Substantia nigra (tissue), 51 donors: ENCODE measurements at places on chromosomes 5 and 9.

DNA sequence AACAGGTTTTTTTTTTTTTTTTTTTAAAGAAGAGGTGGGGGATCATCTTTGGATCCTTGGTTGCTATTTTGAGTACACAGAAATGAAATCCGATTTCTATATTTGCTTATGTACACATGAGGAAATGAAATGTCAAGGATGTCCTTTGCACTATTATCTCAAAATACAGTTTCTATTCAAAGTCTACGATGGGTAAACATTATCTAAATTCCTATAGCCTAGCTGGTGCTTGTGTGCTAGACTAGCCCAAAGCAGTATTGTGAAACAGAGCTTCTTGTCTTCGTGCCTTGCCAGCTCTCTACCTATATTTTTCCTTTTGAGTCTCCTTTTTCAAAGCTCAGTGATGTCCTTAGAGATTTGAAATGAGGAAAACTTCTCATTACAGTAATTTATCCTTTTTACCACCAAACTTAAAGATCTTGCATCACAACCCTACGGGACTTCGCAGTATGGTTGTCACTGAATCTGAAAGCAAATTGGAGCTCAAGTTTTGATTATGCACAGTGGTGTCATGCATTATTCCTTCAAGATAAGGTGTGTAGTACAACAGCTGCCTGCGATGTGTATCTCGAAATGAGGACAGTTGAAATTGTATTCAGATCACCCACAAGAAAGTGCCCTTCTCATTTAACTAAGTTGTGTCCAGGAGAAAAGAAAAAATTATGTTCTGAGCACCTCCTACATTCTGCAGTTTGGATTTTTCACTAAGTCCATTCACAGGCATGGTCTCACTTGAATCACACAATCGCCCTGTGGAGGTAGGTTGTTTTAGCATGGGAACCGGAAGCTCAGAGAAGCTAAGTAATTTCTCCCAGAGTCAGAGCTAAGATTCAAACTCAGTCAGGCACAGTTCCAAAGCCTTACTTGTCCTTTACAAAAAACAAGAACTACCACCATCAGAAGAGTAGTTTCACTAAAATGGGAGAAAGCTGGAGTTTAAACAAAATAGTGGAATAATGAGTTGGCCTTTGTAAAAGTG lies 379.0 kb downstream of the GLIS3 start:
- DNase-seq = no peak

- no peak for DNase-seq
These were observed 11.2 kb downstream of the CDHR2 start for GRCh38 chr5:176560364-176560763.

DNA sequence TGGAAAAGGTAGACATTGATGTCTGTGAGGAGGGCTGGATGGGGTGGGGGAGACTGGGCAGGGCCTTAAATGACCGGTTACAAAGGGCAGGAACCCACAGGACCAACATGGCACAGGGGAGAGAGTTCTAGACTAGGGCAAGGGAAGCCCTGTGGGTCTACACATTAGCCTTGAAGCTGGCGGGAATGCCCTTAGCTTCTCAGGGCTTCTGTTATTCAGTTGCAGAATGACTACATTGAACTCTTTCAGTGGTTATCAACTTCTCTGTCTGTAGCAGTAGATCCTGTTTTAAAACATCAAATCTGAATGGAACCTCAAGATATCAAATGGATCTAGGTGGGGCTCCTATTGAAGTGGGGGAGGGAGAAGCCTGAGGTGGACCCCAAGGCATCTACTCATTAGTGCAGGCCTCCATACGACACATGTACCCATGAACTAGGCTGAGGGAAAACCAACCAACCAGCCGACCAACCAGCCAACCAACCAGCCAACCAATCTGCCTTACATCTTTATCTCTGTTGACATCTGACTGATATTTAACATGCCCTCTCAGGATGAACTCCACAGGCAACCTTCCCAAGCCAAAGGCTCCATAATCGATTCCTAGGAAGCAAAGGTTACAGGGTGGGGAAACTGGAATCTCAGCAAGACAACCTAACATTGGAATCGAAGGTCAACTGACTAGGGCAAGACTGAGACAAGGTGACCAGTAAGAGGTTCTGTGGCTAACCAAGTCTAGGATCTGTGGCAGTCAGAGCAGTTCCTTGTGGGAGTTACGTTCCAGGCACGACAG lies 48.3 kb downstream of the DAP start:
- no peak for DNase-seq

GRCh38 chr9:13163287-13163686 lies 116.2 kb downstream of the MPDZ start:
- no peak for DNase-seq

DNA sequence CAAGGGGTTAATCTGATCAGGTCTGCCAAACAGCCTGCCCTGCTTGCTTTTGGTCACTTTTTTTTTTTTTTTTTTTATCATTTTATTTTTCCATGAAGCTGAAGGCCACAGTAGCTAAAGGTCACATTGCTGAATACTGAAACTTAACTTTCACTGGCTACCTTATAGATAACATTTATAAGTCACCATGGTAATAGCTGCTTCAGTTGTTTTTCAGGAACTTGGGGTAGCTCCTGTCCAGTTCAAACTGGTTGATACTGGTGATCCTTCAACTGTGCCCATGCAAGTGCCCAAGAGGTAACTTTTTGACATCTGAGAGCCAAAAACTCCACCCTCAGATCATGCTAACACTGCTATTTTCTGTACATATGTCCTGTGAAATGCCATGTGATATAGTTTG lies 68.3 kb upstream of the RGS7BP start:
- no peak for DNase-seq

GRCh38 chr9:70411930-70412831 lies 2.3 kb downstream of the KLF9 start:
- no peak for DNase-seq
